Stimulated activated CD8-positive, alpha-beta memory T cell treated with anti-CD3 and anti-CD28 coated beads, Interleukin-7, amount 100 ng/mL, for 1 hour (primary cell): ENCODE measurements at places on chromosomes 1 and 21.

GRCh38 chr1:108067884-108068540, 103.0 kb upstream of the VAV3 start:
- no peak for DNase-seq

- no peak for DNase-seq
These were observed 6.7 kb downstream of the SOX13 start for GRCh38 chr1:204079608-204079999.

DNA sequence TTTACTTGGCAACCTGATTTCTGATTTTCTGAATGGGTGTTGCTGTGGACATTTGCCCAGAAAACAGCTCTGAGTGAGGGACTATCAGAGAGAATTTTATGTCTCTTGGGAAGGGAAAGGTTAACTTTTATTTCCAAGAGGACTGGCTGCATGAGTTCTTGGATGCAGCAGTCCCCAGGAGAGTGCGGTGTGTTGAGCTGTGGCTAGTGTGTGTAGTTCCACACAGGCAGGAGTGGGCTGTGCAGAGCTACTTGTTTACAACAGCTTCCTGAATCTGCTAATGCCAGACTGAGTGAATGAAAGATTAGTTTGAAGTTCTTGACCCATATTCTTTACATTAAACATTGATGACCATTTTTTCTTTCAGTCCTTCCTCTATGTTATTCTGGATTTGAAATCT, 41.0 kb upstream of the APOBEC4 start:
- DNase-seq: no peak

- DNase-seq: no peak
These were observed 15.6 kb upstream of the BOLA1 start for GRCh38 chr1:149883598-149884247.

DNA sequence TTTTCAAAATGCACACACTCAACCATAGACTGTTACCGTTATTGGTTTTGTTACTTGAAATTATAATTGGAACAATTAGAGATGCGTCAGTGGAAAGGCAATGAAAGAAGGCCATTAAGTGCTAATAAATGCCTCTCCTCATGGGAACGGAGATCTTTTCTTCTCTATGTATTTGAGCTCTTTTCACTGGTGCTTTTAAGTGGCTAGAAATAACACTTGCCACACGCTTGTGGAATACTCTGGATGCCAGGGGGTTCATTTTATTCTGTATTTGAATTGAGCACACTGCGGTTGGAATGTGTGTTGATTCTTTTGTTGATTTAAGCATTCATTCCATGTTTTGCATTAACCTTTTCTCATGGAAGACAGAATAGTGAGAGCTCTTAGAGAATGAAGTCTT, 68.4 kb downstream of the DNM3 start:
- DNase-seq: no peak

DNA sequence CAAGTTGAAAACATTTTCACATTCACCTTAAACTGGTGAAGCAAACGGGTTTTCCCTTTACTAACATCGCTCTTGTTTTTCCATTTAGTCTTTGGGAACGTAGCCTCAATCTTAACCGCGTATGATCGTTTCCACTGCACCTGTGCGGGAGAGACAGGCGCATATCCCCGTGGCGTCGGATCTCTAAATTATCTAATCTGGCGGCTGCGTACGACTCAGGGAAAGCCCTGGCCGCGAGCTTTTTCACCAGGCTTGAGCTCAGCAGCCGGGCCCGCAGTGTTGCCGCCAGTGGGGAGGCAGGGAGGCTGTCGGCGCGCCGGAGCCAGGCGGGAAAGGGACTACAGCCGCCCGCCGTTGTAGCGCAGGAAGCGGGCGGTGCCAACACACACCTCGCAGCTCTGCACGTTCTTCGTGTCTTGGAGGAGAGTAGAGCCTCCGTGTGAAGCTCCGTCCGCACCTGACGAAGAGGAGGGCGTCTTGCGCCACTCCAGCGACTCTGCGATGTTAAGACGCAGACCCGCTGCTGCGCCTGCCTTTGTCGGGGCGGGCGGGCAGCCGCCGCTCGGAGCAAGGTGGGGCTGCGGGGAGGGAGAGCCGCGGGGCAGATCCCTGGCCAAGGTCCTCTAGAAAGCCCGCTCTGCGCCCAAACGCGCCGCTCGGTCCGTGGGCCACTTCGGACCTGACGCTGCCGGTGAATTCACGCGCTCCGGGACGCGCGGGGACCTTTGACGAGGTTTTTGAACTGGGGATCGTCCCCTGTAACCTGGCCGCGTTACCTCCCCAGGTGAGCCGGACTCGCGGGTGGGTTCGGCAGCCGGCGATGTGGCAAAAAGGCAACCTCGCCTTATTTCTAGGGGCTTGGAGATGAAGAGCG, 18.5 kb upstream of the TBX15 start:
- DNase-seq: no peak

- DNase-seq: no peak
These were observed 1.4 kb downstream of the WDR26 start for GRCh38 chr1:224433041-224433691.

DNA sequence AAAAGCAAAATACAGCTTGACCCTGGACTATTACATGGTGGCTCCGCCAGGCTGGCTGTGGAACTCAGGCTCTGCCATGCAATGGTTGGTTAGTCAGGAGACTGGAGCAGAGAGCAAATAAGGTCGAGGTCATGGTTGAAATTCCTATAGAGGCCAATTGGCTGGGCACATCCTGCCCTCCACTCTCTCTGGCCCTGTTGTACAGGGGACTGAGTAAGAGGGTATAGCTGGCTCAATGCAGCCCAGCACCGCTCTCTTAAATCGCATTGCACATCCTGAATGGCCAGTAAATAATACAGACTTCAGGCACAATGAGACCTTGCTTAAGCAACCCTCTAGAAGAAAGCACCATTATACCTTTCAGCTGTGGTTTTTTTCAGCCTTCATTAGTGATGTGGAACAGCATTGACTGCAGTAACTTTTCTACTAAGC, 59.3 kb upstream of the PPP2R5A start:
- no peak for DNase-seq
